Articular chondrocyte of knee joint (primary cell): ENCODE measurements at places on chromosomes 6 and 20. TPM values are rescaled to one million over a fixed set of nuclear protein-coding genes. Genes with fewer than 3 reads are reported as not detected.

The COL9A3 gene
- 0.86 and 1.0 TPM in 2 replicates for total RNA-seq

The GTSF1L gene
- not detected in 2 replicates for total RNA-seq

The KIF25 gene
- not detected in 2 replicates for total RNA-seq

The MOG gene
- total RNA-seq, result under 0.01 TPM in 1 of 2 replicates, not detected in the other

The SIM1 gene
- not detected in 2 replicates for total RNA-seq

The PHACTR1 gene
- 6.0 and 12.2 TPM in 2 replicates for total RNA-seq

The PTCHD4 gene
- 0.13 and 0.54 TPM in 2 replicates for total RNA-seq

The OPN5 gene
- not detected in 2 replicates for total RNA-seq

The TCF15 gene
- total RNA-seq, result not detected in 2 replicates

The SRSF12 gene
- 0.52 and 0.65 TPM in 2 replicates for total RNA-seq

The ORC3 gene
- 34.0 and 39.2 TPM in 2 replicates for total RNA-seq

The PRND gene
- total RNA-seq, result not detected in 2 replicates

The C4A gene
- 4.0 and 8.2 TPM in 2 replicates for total RNA-seq

The DNAAF9 gene
- total RNA-seq, result 10.8 and 13.5 TPM in 2 replicates

The RHAG gene
- not detected in 2 replicates for total RNA-seq

The BFSP1 gene
- total RNA-seq, result 1.3 and 2.8 TPM in 2 replicates

The SIRPB2 gene
- not detected in 2 replicates for total RNA-seq

The CD24 gene
- total RNA-seq, result 4.2 and 49.1 TPM in 2 replicates

The ADISSP gene
- 12.5 and 16.2 TPM in 2 replicates for total RNA-seq

The FAM83D gene
- 12.8 and 14.5 TPM in 2 replicates for total RNA-seq

The SLC22A7 gene
- total RNA-seq, result not detected in 2 replicates

The KCNK16 gene
- total RNA-seq, result not detected in 2 replicates

The HLA-DQB1 gene
- 0.32 TPM in 1 of 2 replicates, not detected in the other for total RNA-seq

The RBL1 gene
- 14.4 and 18.4 TPM in 2 replicates for total RNA-seq

The XKR7 gene
- total RNA-seq, result not detected in 2 replicates

The ZSCAN23 gene
- total RNA-seq, result 2.5 and 5.9 TPM in 2 replicates

The TOP1 gene
- total RNA-seq, result 11.2 and 13.1 TPM in 2 replicates

The ARFRP1 gene
- 23.0 and 23.5 TPM in 2 replicates for total RNA-seq

The GSTA2 gene
- total RNA-seq, result not detected in 2 replicates

The CASS4 gene
- 0.11 TPM in 1 of 2 replicates, not detected in the other for total RNA-seq

The EPHA7 gene
- total RNA-seq, result not detected in 2 replicates

The TINAG gene
- total RNA-seq, result 0.13 TPM in 1 of 2 replicates, not detected in the other

The CTSZ gene
- total RNA-seq, result 115 and 118 TPM in 2 replicates

The MAP7 gene
- total RNA-seq, result 0.78 and 1.4 TPM in 2 replicates

The NEURL2 gene
- total RNA-seq, result 2.7 and 4.8 TPM in 2 replicates

The HLA-DMA gene
- total RNA-seq, result 6.0 and 8.6 TPM in 2 replicates

The FOXC1 gene
- 78.9 and 88.4 TPM in 2 replicates for total RNA-seq

The C20orf204 gene
- total RNA-seq, result 1.2 and 1.4 TPM in 2 replicates

The APCDD1L gene
- 4.5 and 6.4 TPM in 2 replicates for total RNA-seq

The HEBP2 gene
- total RNA-seq, result 56.4 and 89.8 TPM in 2 replicates

The RAET1L gene
- not detected in 2 replicates for total RNA-seq

The FHL5 gene
- total RNA-seq, result not detected in 2 replicates

The TFAP2C gene
- under 0.01 TPM in 1 of 2 replicates, not detected in the other for total RNA-seq

The SLC25A27 gene
- total RNA-seq, result 15.4 and 18.9 TPM in 2 replicates

The CAGE1 gene
- total RNA-seq, result under 0.01 TPM in 2 replicates

The LRRC1 gene
- total RNA-seq, result 6.1 and 8.1 TPM in 2 replicates

The CLDN20 gene
- total RNA-seq, result not detected in 2 replicates

The MOXD1 gene
- total RNA-seq, result 19.5 and 39.2 TPM in 2 replicates

The TGM3 gene
- total RNA-seq, result 0.39 and 0.43 TPM in 2 replicates

The MAS1L gene
- not detected in 2 replicates for total RNA-seq

The MAP1LC3A gene
- 22.7 and 30.8 TPM in 2 replicates for total RNA-seq

The TRIM39 gene
- total RNA-seq, result 11.6 and 12.8 TPM in 2 replicates

The BANF2 gene
- not detected in 2 replicates for total RNA-seq
